Stimulated activated CD8-positive, alpha-beta memory T cell treated with anti-CD3 and anti-CD28 coated beads, Interleukin-7, amount 100 ng/mL, for 48 hours (primary cell): ENCODE measurements at places on chromosomes 7 and 10.

- no peak for DNase-seq
Observed at GRCh38 chr10:102767428-102768160, 23.8 kb downstream of the WBP1L start.

DNA sequence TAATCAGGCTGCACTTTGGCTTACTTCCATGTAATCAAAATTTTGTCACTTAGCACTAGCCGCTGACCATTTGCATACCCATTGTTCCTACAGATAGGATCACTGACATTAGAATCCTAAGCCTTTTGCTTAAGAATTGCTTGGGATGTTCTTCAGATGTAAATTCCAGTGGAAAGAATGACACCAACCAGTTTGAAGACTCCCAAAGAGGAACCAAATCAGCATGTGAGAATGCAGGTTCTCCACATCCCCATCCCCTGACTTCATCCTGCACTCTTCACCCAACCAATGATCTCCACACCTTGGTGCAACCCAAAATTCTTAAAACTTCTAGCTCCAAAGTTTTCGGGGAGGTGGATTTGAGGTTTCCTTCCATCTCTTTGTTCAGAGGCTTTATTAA, 345.6 kb downstream of the GPAM start:
- DNase-seq = no peak

- peak; percentile 3 for DNase-seq
Observed at GRCh38 chr10:122142641-122143237, 128.4 kb upstream of the BTBD16 start.

DNA sequence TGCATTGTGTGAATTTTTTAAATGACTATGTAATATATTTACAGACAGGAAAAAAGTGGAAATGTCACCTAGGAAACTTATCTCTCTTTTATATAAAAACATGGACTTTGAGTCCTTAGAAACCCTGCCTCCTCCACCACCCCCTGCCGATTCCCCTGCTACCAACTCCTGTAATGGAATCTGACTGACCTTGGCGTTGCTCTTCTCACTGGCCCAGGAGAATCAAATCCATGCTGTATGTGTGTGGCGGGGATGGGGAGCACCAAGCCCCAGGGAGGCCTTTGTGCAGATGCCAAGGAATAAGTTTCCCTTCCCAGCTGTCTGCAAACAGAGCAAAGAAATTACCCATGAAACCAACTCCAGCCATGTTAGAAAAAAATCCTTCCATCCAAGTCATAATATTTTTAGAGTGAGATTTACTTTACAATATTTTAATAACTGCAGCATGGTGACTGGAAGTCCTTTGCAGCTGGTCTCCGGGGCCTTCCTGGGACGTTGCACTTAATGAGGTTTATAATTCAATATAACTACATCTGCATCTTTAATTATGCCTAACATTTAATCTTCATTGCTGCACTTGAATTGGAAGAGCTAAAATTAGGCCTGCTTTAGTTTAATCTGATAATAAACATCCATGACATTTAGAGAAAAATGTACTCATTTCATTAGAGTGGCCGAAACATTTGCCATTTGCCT, 111.4 kb upstream of the CACUL1 start:
- no peak for DNase-seq

GRCh38 chr10:3173171-3173878, 743 bp upstream of the PITRM1 start:
- peak; percentile 51 for DNase-seq

DNA sequence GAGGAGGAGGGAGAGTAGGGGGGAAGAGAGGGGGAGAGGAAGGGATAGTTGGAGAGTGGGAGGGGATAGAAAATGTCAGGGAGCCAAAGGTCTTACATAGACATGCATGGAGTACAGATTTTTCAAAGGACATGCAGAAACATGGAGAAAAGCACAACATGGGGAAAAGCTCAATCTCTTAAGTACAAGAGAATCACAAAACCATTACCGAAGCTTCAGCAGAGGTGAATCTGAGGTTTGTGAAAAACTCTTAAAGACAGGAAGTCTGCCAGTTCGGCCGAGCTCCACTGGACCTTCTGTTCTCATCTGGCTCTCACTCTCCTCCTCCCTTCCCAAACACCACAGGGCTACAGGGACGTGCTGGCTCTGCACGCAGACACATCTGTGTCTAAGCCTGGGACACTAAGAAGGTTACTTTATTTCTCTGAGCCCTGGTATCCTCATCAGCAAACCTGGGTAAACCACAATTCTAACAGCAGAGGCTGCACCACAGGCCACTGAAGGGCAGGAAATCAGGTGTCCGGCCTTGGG, 133.9 kb downstream of the COBL start:
- DNase-seq = no peak

- no peak for DNase-seq
Observed at GRCh38 chr7:134414109-134414508, 44.8 kb downstream of the AKR1B1 start.

GRCh38 chr7:139683137-139683921, 94.5 kb downstream of the HIPK2 start:
- DNase-seq = no peak

GRCh38 chr7:155054761-155055160, 15.4 kb upstream of the HTR5A start:
- no peak for DNase-seq

DNA sequence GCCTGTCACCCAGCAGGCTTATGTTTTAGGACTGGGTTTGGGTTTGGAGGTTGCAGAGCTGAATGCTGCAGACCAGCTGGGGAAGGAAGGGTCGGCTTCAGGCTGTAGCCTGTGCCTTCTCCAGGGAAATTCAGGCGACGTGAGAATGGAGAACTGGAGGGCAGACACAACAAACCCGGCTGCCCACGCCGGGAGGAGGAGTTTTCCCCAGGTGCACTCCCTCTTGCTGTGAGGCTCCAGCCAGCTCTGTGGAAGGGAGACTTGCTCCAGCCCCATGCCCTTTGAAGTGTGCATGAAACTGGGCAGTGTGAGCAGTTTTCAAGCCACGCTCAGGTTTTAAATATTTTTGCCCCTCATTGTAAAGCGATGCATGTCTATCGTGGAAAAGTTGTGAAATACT, 279.1 kb downstream of the CCSER2 start:
- no peak for DNase-seq

- DNase-seq = no peak
Observed at GRCh38 chr7:102457352-102457924, 7.2 kb downstream of the ALKBH4 start.

GRCh38 chr10:29472301-29473086, 162.3 kb downstream of the SVIL start:
- DNase-seq = no peak

GRCh38 chr7:116331020-116331419, 120.7 kb downstream of the TES start:
- no peak for DNase-seq

DNA sequence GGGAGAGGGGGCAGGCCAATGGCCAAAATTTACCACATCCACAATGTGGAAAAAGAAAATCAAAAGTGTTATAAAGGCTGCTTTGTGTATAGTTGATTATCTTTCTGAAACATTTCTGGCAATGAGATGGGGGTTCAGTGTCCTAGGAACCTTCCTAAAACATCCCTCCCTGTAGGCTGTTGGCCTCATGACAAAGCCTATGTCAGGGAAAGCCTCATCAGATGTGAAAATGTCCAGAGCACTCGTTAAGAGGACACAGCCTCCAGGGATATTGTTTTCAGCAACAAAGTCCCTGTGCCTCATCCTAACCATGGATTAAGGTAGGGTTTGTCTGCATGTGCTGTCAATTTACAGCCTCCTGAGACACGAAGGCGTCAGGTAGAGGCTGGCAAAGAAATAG, 17.0 kb downstream of the SUN3 start:
- no peak for DNase-seq

DNA sequence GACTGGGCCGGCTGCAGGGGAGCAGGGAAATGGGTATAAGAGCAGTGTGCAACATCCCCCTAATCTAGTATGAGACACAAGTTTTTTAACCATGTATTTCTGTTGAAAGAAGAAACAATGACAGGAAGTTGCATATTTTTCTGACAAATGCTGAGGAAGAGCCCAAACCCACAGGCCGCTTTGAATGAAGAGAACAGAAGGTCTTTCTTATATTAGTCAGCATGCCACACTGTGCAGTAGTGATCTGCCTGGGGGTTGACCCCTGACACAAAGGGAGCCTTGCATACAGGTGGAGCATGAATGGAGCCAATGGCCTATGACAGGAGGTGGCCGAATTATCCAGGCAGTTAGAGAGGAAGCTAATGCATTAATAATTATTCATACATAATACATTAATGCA, 518.3 kb downstream of the PLXDC2 start:
- no peak for DNase-seq

DNA sequence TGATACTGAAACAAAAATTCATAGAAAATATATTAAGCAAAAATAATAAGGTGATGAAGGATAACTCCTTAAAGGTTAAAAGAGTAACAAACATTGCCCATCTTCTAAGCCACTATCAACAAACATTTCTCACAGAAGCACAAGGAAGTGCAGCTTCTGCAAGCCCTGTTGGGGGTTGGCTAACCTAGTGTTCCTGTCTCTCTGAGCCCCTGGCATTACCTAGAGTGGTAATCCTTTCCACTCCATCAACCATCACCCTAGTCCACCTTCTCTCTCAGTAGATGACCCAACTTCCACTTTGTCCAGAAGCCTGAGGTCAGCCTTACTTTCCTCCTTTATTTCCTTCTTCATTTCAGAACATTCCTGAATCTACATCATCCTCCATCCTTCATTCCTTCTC, 59.7 kb downstream of the HIPK2 start:
- no peak for DNase-seq

DNA sequence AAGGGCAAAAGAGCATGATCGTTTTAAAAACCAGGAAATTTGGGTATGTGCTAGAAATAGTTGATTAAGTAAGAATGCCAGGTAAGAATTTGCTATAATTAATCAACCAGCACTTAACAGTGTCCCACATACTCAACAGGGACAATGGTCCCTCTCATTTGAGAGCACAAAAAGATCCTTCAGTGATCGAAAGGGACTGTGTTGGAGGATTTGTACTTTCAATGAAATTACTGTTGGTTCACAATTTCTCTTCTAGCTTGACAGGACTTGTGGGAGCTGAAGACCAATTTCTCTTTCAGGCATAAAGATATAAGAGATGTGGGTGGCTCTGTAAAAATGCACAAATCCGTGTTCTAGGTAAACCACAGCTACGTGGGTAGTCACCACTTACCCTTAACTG, 12.5 kb upstream of the PLEKHS1 start:
- no peak for DNase-seq
